Esophagus muscularis mucosa (tissue), 4 donors: ENCODE measurements at places on chromosomes 7 and 10. TPM values are rescaled to one million over a fixed set of nuclear protein-coding genes. Genes with fewer than 3 reads are reported as not detected.

OR13A1 gene
- not detected for total RNA-seq

TCAF2 gene
- 1.6 TPM for total RNA-seq

SYNPO2L gene
- not detected for total RNA-seq

ARL5B gene
- 7.5 TPM for total RNA-seq

CBLL1 gene
- total RNA-seq: 61.5 TPM

AZGP1 gene
- 2.8 TPM for total RNA-seq

EIF5AL1 gene
- 0.11 TPM for total RNA-seq

THNSL1 gene
- total RNA-seq: 0.83 TPM

GBX1 gene
- not detected for total RNA-seq

DENND2A gene
- 77.2 TPM for total RNA-seq

CUBN gene
- total RNA-seq: 1.7 TPM

DDC gene
- total RNA-seq: not detected

PDLIM1 gene
- 81.5 TPM for total RNA-seq

SLC26A3 gene
- 13.1 TPM for total RNA-seq

PPP1R17 gene
- not detected for total RNA-seq

ZNF467 gene
- 10.4 TPM for total RNA-seq

GNGT1 gene
- not detected for total RNA-seq

ZNF138 gene
- total RNA-seq: 3.5 TPM

PPP1R9A gene
- total RNA-seq: 23.7 TPM

GBF1 gene
- total RNA-seq: 52.4 TPM

CABCOCO1 gene
- total RNA-seq: 1.5 TPM

MUC3A gene
- not detected for total RNA-seq

MRC1 gene
- total RNA-seq: 21.9 TPM

SERPINE1 gene
- 26.5 TPM for total RNA-seq

TMEM229A gene
- total RNA-seq: not detected

CFAP70 gene
- 0.99 TPM for total RNA-seq

CPA2 gene
- not detected for total RNA-seq

LIPF gene
- not detected for total RNA-seq

DTX2 gene
- total RNA-seq: 18.1 TPM

AKR1C4 gene
- total RNA-seq: not detected

SPDYE2 gene
- total RNA-seq: not detected

OR2A1 gene
- total RNA-seq: not detected

SPDYE2B gene
- total RNA-seq: not detected

KIF11 gene
- total RNA-seq: 0.80 TPM

LBX1 gene
- not detected for total RNA-seq

GFRA1 gene
- total RNA-seq: 56.0 TPM

CPN1 gene
- not detected for total RNA-seq

SFRP4 gene
- 3.0 TPM for total RNA-seq

ACBD5 gene
- total RNA-seq: 15.4 TPM

CALD1 gene
- 3,140 TPM for total RNA-seq

MEOX2 gene
- total RNA-seq: 14.7 TPM

GCK gene
- total RNA-seq: 1.2 TPM

HPSE2 gene
- total RNA-seq: 40.7 TPM

SEC61G gene
- 92.4 TPM for total RNA-seq

OGDHL gene
- 2.0 TPM for total RNA-seq

PCGF5 gene
- 47.7 TPM for total RNA-seq

SPDYE1 gene
- 0.11 TPM for total RNA-seq

GPR158 gene
- 0.50 TPM for total RNA-seq

C7orf57 gene
- not detected for total RNA-seq

PTPRN2 gene
- 3.1 TPM for total RNA-seq
